ENCODE measurements at places on chromosomes 4 and X. TPM values are rescaled to one million over a fixed set of nuclear protein-coding genes. Genes with fewer than 3 reads are reported as not detected.

- peak; percentile 71 for DNase-seq
- no peaks in the 10 kb centered on the region for H3K36me3 ChIP-seq
- no peaks in the 10 kb centered on the region for H3K27me3 ChIP-seq
- no peak overlapping the region for H3K4me3 ChIP-seq
These were observed 49.5 kb downstream of the PHEX start for GRCh38 chrX:22081475-22082092.

DNA sequence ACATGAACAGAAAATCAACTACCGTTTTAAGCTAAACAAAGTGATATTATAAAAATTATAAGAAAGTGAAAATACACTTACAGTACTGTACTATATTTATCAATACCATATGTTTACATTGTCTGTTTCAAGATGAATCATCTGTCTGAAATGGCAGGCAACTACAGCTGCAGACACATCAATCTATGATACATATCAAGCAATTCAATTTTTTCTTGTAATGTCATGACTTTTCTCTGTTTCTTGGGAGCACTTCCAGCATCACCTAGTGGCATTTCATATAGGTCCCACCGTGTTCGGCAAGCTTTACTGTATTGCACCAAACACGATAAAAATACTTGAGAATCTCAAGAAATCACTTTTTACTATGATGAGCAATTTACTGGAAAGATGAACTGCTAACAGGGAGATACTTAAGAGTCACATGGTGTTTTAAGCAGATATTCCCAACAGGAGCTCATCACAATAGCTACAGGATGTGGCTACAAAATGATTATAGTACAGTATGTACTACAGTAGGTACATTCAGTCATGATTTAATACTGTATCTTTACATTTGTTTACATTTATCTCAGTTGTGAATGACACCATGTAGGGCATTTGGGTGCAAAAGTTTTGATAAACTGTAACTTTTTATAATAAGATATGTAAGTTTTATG lies 207.4 kb downstream of the ADAM29 start:
- no peaks in the 10 kb centered on the region for H3K27me3 ChIP-seq
- H3K4me1 ChIP-seq, result no peaks in the 10 kb centered on the region
- H3K27ac ChIP-seq, result no peak overlapping the region
- DNase-seq, result no peak
- peaks cover 9% of the 10 kb centered on the region for H3K36me3 ChIP-seq

- H3K36me3 ChIP-seq, result no peaks in the 10 kb centered on the region
- DNase-seq, result no peak
- no peaks in the 10 kb centered on the region for H3K4me1 ChIP-seq
- no peak overlapping the region for H3K27ac ChIP-seq
- no peaks in the 10 kb centered on the region for H3K27me3 ChIP-seq
These were observed 280.1 kb downstream of the PABPC4L start for GRCh38 chr4:133921280-133922195.

- no peak for DNase-seq
- no peak overlapping the region for H3K4me3 ChIP-seq
- H3K27ac ChIP-seq, result peak overlapping the region; percentile 20
- H3K36me3 ChIP-seq, result no peaks in the 10 kb centered on the region
- peaks cover 4% of the 10 kb centered on the region for H3K4me1 ChIP-seq
These were observed 53.2 kb upstream of the TNIP3 start for GRCh38 chr4:121217351-121217750.

Gene TMPRSS11E
- not detected for total RNA-seq

DNA sequence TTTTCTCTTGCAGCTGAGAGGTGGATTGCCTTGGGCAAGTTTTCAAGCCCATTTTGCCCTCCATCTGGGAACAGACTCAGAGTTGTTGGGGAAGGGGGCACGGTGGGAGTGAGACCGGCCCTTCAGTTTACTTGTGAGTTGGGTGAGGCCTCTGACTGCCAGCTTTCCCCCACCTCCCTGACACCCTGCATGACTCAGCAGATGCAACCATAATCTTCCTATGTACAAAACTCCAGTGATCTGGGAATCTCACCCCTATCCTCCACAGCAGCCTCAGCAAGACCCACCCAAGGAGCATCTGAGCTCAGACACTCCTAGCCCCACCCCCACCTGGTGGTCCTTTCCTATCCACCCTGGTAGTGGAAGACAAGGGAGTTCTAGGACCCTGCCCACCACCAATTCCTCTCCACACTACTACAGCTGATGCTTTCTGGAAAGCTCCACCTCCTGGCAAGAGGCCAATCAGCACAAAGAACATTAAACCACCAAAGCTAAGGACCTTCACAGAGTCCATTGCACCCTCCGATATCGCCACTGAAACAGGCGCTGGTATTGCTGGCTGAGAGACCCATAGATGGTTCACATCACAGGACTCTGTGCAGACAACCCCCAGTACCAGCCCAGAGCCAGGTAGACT lies 99.4 kb upstream of the STK26 start:
- no peak overlapping the region for H3K4me3 ChIP-seq
- H3K4me1 ChIP-seq, result peaks cover 3% of the 10 kb centered on the region
- H3K36me3 ChIP-seq, result no peaks in the 10 kb centered on the region
- no peak overlapping the region for H3K27ac ChIP-seq
- no peaks in the 10 kb centered on the region for H3K27me3 ChIP-seq

GRCh38 chr4:87120010-87120409 lies 100.4 kb downstream of the KLHL8 start:
- H3K27ac ChIP-seq, result peak overlapping the region; percentile 31
- H3K4me1 ChIP-seq, result peaks cover 21% of the 10 kb centered on the region
- no peak for DNase-seq

DNA sequence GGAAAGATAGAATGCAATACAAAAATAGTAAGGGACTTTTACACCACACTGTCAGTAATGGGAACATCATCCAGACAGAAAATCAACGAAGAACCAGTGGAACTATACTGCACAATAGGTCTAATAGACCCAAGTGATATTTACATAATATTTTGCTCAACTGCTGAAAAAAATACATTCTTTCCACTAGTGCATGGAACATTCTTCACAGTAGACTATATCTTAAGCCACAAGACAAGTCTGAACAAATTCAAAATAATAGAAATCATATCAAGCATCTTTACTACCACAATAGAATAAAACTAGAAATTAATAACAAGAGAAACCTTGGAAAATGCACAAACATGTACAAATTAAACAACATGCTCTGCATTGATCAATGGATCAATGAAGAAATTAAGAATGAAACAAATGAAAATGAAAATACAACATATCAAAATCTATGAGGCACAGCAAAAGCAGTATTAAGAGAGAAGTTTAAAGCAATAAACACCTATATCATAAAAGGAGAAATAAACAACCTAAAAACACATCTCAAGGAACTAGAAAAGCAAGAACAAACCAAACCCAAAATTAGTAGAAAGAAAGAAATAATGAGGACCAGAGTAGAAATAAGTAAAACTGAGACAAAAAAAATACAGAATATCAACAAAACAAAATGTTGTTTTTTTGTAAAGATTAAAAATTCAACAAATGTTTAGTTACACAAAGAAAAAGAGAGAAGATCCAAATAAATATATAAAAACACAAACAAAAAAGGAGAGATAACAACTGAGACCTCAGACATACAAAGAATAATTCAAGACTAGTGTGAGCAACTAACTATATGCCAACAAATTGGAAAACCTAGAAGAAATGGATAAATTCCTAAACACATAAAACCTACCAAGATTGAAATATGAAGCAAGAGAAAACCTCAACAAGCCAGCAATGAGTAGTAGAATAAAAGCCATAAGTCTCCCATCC lies 51.5 kb upstream of the ANTXR2 start:
- peaks cover 37% of the 10 kb centered on the region for H3K4me1 ChIP-seq
- no peak for DNase-seq
- H3K27me3 ChIP-seq, result peaks cover 6% of the 10 kb centered on the region
- H3K36me3 ChIP-seq, result peaks cover 6% of the 10 kb centered on the region
- peak overlapping the region; percentile 88 for H3K27ac ChIP-seq

Gene SULT1B1
- 1.1 TPM for total RNA-seq

- H3K27ac ChIP-seq, result no peak overlapping the region
- peaks cover 22% of the 10 kb centered on the region for H3K27me3 ChIP-seq
- no peaks in the 10 kb centered on the region for H3K4me1 ChIP-seq
- DNase-seq, result no peak
- H3K36me3 ChIP-seq, result no peaks in the 10 kb centered on the region
- no peak overlapping the region for H3K4me3 ChIP-seq
These were observed 6.9 kb upstream of the TRPC3 start for GRCh38 chr4:121958777-121959176.

- peak; percentile 76 for DNase-seq
- no peaks in the 10 kb centered on the region for H3K27me3 ChIP-seq
- H3K36me3 ChIP-seq, result no peaks in the 10 kb centered on the region
- H3K4me3 ChIP-seq, result peak overlapping the region; percentile 74
- H3K4me1 ChIP-seq, result peaks cover 18% of the 10 kb centered on the region
- no peak overlapping the region for H3K27ac ChIP-seq
These were observed 33.7 kb upstream of the STX18 start for GRCh38 chr4:4575284-4576211.

- H3K4me1 ChIP-seq, result peaks cover 6% of the 10 kb centered on the region
- H3K36me3 ChIP-seq, result no peaks in the 10 kb centered on the region
- H3K27ac ChIP-seq, result no peak overlapping the region
- H3K4me3 ChIP-seq, result no peak overlapping the region
- H3K27me3 ChIP-seq, result no peaks in the 10 kb centered on the region
- DNase-seq, result no peak
These were observed 20.2 kb downstream of the SATL1 start for GRCh38 chrX:85223359-85223758.

- no peaks in the 10 kb centered on the region for H3K4me1 ChIP-seq
- H3K27me3 ChIP-seq, result no peaks in the 10 kb centered on the region
- no peaks in the 10 kb centered on the region for H3K36me3 ChIP-seq
- no peak for DNase-seq
- no peak overlapping the region for H3K4me3 ChIP-seq
These were observed 141.6 kb upstream of the AADAT start for GRCh38 chr4:170231377-170231776.

Gene TKTL2
- not detected for total RNA-seq

DNA sequence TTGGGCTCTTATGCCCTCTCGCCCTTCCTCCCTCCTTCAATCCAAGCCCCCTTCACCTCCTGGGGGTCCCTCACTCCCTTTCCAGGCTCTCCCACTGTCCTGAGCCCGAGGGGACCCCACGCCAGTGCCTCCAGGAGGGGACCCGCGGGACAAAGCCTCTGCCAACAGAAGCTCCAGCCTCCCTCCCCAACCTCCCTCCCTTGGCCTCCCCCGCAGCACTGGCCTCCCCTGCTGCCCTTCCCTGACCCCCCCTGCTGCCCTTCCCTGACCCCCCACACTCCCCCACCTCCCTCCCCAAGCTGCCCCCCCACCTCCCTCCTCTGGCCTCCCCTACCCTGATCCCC lies 71.0 kb upstream of the MXD4 start:
- H3K36me3 ChIP-seq, result peaks cover 19% of the 10 kb centered on the region
- DNase-seq, result peak; percentile 54
- peaks cover 13% of the 10 kb centered on the region for H3K4me1 ChIP-seq

- no peak overlapping the region for H3K4me3 ChIP-seq
- H3K27ac ChIP-seq, result no peak overlapping the region
- no peaks in the 10 kb centered on the region for H3K36me3 ChIP-seq
- no peaks in the 10 kb centered on the region for H3K4me1 ChIP-seq
These were observed 211.6 kb downstream of the SH2D1A start for GRCh38 chrX:124557976-124558375.

Gene CT45A2
- not detected for total RNA-seq

Gene STBD1
- 3.6 TPM for total RNA-seq

DNA sequence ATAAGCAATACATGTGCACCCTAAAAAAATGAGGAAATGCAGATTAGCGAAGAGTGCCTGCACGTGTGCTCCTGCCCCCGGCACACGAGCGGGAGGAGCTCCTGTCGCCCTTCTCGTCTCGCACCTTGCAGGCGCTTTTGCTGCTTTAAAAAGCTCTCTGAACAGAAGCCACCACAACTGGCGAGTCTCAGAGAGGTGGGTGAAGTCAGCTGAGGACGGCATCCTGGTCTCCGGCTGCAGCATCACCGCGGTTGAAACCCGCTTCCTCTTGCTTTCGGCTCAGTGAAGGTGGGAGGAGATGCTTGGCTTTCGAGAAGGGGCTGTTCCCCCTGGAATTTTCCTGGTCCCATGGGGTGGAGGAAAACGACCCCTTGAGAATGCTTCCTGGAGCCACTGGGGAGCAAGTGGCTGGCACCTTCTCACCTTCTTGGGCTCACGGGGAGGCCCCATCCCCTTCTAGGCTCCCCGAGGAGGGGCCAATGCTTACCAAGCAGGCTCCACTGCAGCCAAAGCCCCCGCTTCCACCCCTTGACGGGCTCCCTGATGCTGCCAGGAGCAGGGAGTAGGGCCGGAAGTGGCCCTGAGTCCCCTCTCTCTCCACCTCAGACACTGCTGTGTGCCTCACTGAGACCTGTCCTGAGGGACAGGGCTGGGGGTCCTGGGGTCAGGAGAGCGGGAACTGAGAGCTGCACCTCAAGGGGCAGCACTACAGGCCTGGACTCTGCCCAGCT lies 29.2 kb upstream of the MXD4 start:
- H3K27ac ChIP-seq, result peak overlapping the region; percentile 29
- H3K27me3 ChIP-seq, result no peaks in the 10 kb centered on the region
- H3K4me3 ChIP-seq, result peak overlapping the region; percentile 59
- no peak for DNase-seq
- H3K4me1 ChIP-seq, result peaks cover 23% of the 10 kb centered on the region

Gene CENPVL1
- total RNA-seq, result not detected

Gene NLRP2B
- not detected for total RNA-seq
